ENCODE measurements at places on chromosomes 7 and 10.

DNA sequence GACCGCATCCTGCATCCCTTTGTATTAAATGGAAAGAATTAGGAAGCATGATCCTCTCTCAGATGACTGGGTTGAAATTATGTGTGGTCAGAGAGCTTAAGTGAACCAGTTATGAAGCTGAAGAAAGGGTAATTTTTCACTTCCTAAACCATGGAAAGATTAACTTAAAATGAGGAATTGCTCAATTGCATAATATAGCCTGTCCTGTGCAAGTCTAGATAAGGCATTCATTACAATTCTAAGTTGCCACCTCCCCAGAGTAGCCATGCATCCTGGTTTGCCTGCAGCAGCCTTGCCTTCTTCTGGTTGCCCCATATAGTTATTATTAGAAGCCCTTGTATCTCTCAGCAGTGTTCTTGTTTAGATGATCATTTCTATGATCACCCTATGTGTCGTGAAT lies 45.3 kb downstream of the STARD3NL start:
- no peak for DNase-seq

- no peak for DNase-seq
Measured at GRCh38 chr7:129702316-129702715, 90.8 kb downstream of the NRF1 start.

DNA sequence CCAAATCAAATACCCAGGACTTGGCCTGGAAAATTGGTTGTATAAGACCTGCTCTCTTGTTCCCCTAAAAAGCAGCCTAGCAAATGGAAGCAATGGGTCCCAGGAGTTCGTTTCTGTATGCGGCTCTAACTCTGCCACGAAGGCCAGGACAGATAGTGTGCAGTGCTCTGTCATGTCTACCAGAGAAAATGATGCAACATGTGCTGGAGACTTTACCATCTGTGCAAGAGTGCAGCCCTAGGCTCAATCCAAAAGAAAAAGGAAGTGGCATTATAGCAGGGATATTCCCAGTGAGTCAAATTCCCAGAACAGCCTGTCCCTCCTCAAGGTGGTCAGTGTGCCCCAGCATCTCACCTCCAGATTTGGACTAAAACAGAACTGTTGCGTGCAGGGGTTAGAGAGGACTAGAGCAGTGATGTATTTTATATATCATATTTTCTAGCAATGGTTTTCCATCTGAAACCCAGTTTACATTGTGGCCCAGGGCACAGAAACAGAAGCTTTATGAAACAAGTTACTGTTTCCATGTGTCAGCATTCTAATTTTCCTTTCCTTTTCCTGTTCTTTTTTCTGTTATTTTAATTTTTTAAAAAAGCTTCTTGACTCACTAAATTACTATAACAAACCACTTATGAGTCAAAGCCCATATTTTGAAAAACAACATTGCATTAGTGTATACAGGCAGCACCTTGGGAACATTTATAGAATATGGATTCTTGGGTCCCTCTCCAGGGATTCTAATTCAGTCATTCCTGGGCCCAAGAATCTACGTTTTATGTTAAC lies 311.2 kb downstream of the RNLS start:
- DNase-seq = no peak

- DNase-seq = no peak
Measured at GRCh38 chr10:62225362-62225761, 43.3 kb downstream of the RTKN2 start.

DNA sequence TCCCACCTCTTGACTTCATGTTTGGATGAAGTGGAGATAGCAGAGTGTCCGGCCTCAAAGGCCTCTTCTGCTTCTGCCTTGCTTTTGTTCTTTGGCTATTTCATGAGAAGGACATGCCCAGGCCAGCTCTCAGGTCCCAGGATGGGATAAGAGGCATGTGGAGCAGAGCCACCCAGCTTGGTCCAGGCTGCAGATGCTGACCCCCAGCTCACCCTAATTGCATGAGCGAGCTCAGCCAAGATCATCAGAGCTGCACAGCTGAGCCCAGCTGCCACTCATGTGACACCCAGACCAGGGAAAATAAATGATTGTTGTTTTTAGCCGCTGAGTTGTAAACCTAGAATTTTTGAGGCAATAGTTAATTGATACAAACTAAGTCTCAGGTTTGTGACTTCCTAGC lies 230.0 kb downstream of the PHF14 start:
- DNase-seq = peak; percentile 75

- DNase-seq = no peak
Measured at GRCh38 chr7:69683002-69683401, 84.7 kb downstream of the AUTS2 start.

DNA sequence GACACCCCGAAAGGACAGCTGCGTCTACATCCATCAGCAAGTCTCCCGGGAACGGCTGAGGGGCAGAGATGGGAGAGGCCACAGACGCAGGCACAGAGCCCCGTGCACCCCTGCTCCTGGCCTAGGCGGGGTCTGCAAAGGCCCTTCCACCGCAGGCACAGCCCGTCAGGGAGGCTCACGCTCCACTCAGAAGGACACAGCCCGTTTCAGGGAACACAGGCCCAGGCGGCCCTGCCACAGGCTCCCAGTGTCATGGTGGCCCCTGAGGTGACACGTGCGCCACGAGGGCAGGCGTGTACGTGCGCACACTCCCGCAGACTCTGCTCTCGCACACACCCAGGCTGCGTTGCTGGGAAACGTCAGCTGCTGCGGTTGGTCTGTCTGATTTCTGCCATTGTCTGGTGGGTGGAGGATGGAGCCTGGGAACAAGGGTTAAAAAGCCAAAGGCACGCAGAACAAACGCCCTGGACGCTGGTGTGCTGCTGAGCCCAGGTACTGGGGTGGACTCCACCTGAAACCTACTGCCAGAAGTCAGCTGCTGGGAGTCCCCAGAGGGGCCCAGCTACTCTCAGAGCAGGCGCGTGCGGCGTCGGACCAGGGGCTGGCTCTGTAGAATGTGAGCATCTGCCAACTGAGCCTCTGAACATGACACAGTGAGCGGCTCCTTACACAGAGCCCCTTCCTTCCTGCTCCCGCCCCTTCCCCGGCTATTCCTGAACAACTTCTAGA lies 13.1 kb downstream of the GPER1 start:
- peak; percentile 44 for DNase-seq

DNA sequence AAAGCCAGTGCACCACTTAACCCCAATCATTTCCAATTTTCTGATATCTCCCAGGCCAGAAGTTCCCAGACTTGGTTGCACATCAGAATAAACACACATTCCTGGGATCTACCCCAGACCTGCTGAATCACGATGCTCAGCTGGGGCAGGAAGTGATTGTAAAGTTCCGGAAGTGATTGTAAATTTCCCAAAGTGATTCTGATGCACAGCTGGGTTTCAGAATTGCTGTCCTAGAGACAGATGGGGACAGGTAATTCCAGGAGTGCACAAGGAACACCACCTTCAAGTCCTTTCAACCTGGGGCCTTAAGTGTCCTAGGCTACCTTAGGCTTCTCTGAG lies 104.2 kb upstream of the EEPD1 start:
- DNase-seq = no peak

GRCh38 chr10:42888504-42889095 lies 106.0 kb downstream of the BMS1 start:
- DNase-seq = no peak

DNA sequence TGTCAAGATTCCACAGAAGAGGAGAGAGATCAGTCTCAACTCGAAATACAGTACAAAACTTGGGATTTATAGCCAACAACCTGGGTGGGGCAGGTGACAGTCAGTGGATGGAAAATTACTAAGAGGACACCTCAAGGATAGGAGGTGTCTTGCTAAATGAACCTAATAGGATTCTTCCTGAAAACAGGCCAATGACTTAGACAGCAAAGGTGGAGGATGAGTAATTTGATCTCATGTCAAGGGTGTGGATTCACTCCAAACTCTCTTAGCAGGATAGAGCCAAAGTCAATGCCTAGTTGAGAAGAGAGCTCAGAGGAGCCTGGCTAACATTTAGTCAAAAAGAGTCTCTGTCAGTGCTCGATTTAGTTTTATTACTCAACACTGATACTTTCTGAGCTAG lies 106.7 kb upstream of the INSYN2A start:
- DNase-seq = no peak

DNA sequence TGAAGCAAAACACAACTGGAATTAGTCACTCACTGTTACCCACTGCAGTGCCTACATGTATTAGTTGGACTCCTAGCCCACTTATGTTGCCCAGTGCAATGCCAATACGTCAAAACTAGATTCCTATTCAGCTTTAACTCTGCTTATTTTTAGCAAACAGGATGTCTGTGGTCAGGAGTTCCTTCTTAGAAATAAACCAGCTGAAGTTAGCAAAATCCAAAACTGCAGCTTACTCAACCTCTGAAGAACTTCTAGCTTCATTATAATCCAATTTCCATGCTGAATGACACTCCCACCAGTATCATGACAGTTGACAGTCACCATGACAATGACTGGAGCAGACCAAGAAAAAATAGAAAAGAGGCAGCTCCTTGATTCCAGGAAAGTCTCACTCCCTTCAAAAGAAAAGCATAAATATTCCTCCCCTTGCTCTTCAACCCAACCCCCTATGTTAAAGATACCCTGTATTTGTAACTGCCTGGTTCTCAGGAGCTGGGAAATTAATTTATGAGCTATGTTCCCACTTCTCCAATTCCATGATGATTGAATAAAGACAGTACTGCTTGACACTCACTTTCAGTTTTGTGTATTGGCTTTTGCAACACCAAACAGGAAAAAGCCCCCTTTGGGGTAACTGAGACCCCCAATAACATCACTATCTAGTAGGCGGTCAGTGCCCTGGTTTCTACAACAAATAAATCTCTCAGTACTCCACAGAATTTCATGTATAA lies 327.4 kb downstream of the SORCS1 start:
- no peak for DNase-seq

Data from Right ventricle myocardium inferior (tissue), 1 donor.